Naive thymus-derived CD4-positive, alpha-beta T cell (primary cell): ENCODE measurements at places on chromosomes 13 and 19. TPM values are rescaled to one million over a fixed set of nuclear protein-coding genes. Genes with fewer than 3 reads are reported as not detected.

- no peak overlapping the region for H3K27ac ChIP-seq
- no peaks in the 10 kb centered on the region for H3K27me3 ChIP-seq
- DNase-seq: no peak
- no peak overlapping the region for H3K4me3 ChIP-seq
Measured at GRCh38 chr19:30802424-30803013, 430.3 kb downstream of the ZNF536 start.

GRCh38 chr13:109101550-109102144 is 472.2 kb downstream of the MYO16 start:
- no peaks in the 10 kb centered on the region for H3K27me3 ChIP-seq
- no peaks in the 10 kb centered on the region for H3K36me3 ChIP-seq
- no peaks in the 10 kb centered on the region for H3K4me1 ChIP-seq
- no peak for DNase-seq
- no peak overlapping the region for H3K27ac ChIP-seq
- no peak overlapping the region for H3K4me3 ChIP-seq

- no peaks in the 10 kb centered on the region for H3K36me3 ChIP-seq
- H3K4me1 ChIP-seq: no peaks in the 10 kb centered on the region
- H3K27me3 ChIP-seq: no peaks in the 10 kb centered on the region
- no peak for DNase-seq
- no peak overlapping the region for H3K4me3 ChIP-seq
Measured at GRCh38 chr19:20315543-20315942, 148.5 kb downstream of the ZNF486 start.

GRCh38 chr13:26946684-26947343 is 186.2 kb upstream of the GPR12 start:
- no peaks in the 10 kb centered on the region for H3K36me3 ChIP-seq
- H3K27me3 ChIP-seq: no peaks in the 10 kb centered on the region
- no peak for DNase-seq
- no peaks in the 10 kb centered on the region for H3K4me1 ChIP-seq
- no peak overlapping the region for H3K27ac ChIP-seq

GRCh38 chr19:16293118-16294091 is 31.2 kb upstream of the KLF2 start:
- H3K4me1 ChIP-seq: no peaks in the 10 kb centered on the region
- no peaks in the 10 kb centered on the region for H3K27me3 ChIP-seq
- no peak for DNase-seq
- H3K36me3 ChIP-seq: no peaks in the 10 kb centered on the region

GRCh38 chr13:94234738-94235137 is 244.7 kb downstream of the DCT start:
- H3K27ac ChIP-seq: no peak overlapping the region
- no peaks in the 10 kb centered on the region for H3K36me3 ChIP-seq
- no peaks in the 10 kb centered on the region for H3K27me3 ChIP-seq
- H3K4me3 ChIP-seq: no peak overlapping the region

GRCh38 chr19:10639836-10640235 is 14.3 kb upstream of the ILF3 start:
- no peak for DNase-seq
- no peak overlapping the region for H3K4me3 ChIP-seq
- H3K27me3 ChIP-seq: no peaks in the 10 kb centered on the region

- H3K4me1 ChIP-seq: peaks cover 35% of the 10 kb centered on the region
- H3K27me3 ChIP-seq: no peaks in the 10 kb centered on the region
- H3K4me3 ChIP-seq: peak overlapping the region; percentile 90
- DNase-seq: no peak
- no peaks in the 10 kb centered on the region for H3K36me3 ChIP-seq
- H3K27ac ChIP-seq: peak overlapping the region; percentile 95
Measured at GRCh38 chr19:2783781-2784145, 690 bp upstream of the SGTA start.

GRCh38 chr19:40584007-40584406 is 7.3 kb downstream of the SHKBP1 start:
- H3K27ac ChIP-seq: no peak overlapping the region
- H3K27me3 ChIP-seq: no peaks in the 10 kb centered on the region
- no peaks in the 10 kb centered on the region for H3K4me1 ChIP-seq
- peaks cover 96% of the 10 kb centered on the region for H3K36me3 ChIP-seq

Gene KLK12
- total RNA-seq: not detected

Gene CEACAM4
- total RNA-seq: not detected

GRCh38 chr13:98675837-98676236 is 76.6 kb downstream of the SLC15A1 start:
- H3K27ac ChIP-seq: no peak overlapping the region
- no peaks in the 10 kb centered on the region for H3K27me3 ChIP-seq
- no peaks in the 10 kb centered on the region for H3K36me3 ChIP-seq
- H3K4me1 ChIP-seq: no peaks in the 10 kb centered on the region
- DNase-seq: no peak

- H3K36me3 ChIP-seq: no peaks in the 10 kb centered on the region
- H3K27me3 ChIP-seq: peaks cover 28% of the 10 kb centered on the region
- H3K27ac ChIP-seq: no peak overlapping the region
- H3K4me1 ChIP-seq: peaks cover 8% of the 10 kb centered on the region
Measured at GRCh38 chr13:99978799-99979452, 2.7 kb upstream of the ZIC2 start.

DNA sequence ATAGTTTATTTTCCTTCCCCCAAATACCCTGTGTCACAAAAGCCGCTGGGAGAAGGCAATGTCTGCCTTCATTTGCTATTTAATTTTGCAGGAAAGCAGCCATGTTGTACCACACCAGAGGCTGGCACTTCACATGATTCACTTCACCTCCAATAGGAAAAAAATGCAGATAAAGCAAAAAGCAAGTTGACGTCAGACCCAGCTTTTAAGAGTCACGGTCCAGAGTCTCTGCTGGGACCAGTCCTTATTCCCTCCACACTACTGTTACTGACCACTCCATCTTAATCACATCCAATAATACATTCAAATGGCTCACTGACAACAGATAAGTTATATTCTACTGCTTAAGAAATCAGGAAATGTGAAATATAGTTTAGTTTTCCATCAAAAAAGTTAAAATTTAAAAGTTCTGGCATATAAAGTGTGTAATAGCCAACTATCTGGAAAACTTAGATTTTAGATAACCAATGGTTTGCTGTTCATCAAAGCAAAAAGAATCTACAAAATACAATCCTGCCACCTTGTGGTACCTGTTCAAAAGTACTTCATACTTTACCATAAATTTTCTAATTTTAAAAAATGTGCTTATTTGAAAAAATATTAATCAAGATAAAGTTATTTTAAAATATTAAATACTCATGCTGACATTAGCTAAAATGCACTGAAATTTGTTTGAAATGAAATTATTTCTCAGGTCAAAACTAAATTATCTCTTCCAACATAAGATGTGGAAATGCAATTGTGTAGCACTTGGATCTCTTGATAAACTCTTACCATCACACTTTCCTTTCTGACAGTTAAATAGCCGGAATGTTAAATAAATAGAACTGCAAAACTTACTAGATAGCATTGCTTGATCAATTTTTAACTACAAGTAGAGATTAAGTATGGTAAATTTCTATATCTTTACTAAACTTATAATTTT is 97.3 kb downstream of the SERP2 start:
- no peaks in the 10 kb centered on the region for H3K27me3 ChIP-seq
- H3K27ac ChIP-seq: no peak overlapping the region
- no peaks in the 10 kb centered on the region for H3K4me1 ChIP-seq
- H3K4me3 ChIP-seq: no peak overlapping the region
- peak; percentile 18 for DNase-seq

DNA sequence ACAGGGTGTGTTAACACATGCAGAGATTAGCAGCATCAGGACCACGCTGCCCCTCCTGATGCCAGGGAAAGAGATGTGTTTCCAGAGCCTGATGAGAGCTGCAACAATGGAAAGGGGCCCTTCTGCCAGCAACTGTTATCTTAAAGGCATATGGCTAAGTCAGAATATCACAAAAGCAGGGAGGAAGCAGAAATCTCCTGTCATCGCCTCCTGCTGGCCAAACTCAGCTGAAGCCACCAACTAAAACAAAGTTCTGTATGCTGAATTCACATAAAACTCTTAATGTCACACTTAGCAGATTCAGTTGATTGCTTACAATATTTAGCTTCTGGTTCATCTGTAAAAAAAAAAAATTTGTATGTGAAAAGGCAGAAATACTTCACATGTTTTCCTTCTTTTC is 178.2 kb downstream of the GPC5 start:
- H3K36me3 ChIP-seq: no peaks in the 10 kb centered on the region
- H3K27ac ChIP-seq: no peak overlapping the region
- no peak overlapping the region for H3K4me3 ChIP-seq
- H3K4me1 ChIP-seq: no peaks in the 10 kb centered on the region
- no peak for DNase-seq

Gene INSR
- total RNA-seq: 3.9 TPM

Gene CHST8
- not detected in 2 replicates for total RNA-seq

DNA sequence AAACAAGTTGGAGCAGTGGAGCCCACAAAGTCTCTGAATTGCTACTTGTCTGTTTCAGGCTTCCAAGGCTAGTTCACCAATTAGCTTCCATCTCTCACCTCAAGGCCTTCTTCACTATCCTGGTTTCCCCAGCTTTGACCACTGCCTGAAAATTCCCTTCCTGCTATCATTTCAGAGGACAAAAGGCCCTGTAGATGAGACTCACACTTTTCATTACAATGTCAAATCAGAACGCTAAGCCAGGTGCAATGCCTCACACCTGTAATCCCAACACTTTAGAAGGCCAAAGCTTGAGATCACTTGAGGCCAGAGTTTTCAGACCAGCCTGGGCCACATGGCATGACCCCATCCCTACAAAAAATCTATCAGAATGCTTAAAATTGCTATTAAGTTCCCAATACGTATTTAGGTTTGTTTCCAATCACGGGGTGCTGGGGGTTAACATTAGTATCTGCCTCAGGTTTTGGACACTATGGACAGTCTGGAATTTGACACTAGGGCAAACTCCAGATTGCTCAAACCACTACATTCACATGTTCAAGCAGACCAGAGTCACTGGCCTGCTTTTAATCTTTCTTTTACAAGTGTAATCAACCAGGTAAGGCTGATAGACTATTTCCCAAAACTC is 5.5 kb downstream of the TPT1 start:
- H3K27me3 ChIP-seq: no peaks in the 10 kb centered on the region
- H3K36me3 ChIP-seq: peaks cover 39% of the 10 kb centered on the region
- H3K4me3 ChIP-seq: no peak overlapping the region

GRCh38 chr13:46761866-46762265 is 35.1 kb downstream of the ESD start:
- H3K36me3 ChIP-seq: no peaks in the 10 kb centered on the region
- DNase-seq: no peak
- no peak overlapping the region for H3K27ac ChIP-seq
- H3K4me3 ChIP-seq: no peak overlapping the region

- H3K36me3 ChIP-seq: no peaks in the 10 kb centered on the region
- H3K27ac ChIP-seq: no peak overlapping the region
- no peak overlapping the region for H3K4me3 ChIP-seq
- no peaks in the 10 kb centered on the region for H3K27me3 ChIP-seq
- H3K4me1 ChIP-seq: no peaks in the 10 kb centered on the region
Measured at GRCh38 chr19:6070207-6070681, 40.1 kb downstream of the RFX2 start.

DNA sequence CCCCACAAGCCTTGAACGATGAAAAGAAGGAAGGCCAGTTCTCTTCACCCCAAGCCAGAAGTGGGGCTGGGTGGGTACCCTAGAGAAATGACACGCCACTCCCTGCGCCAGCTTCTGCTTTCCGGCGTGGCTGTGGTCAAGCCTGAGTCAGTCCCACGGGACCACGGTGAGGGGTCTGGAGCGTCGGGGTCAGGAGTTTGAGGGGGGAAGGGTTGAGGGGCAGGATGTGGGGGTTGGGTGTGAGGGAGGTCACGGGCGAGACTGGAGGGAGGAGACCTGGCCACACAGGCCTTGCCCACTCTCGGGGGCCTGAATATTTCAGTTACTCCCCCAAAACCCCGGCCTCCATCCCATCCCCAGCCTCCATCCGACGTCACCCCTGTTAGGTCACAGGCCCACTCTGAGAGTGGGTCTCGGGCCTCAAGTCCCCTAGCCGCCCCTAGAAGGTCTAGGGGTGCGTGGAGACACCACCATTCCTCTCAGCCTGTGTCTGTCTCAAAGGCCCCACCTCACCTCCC is 500 bp upstream of the IFI30 start:
- H3K4me1 ChIP-seq: peaks cover 5% of the 10 kb centered on the region
- H3K27ac ChIP-seq: peak overlapping the region; percentile 67
- peaks cover 14% of the 10 kb centered on the region for H3K36me3 ChIP-seq
- no peak for DNase-seq

- no peak overlapping the region for H3K27ac ChIP-seq
- H3K4me3 ChIP-seq: no peak overlapping the region
- no peaks in the 10 kb centered on the region for H3K36me3 ChIP-seq
- no peaks in the 10 kb centered on the region for H3K4me1 ChIP-seq
- DNase-seq: no peak
- H3K27me3 ChIP-seq: no peaks in the 10 kb centered on the region
Measured at GRCh38 chr19:47765523-47766358, 12.8 kb upstream of the SELENOW start.

Gene TEX29
- 0.64 TPM for total RNA-seq

DNA sequence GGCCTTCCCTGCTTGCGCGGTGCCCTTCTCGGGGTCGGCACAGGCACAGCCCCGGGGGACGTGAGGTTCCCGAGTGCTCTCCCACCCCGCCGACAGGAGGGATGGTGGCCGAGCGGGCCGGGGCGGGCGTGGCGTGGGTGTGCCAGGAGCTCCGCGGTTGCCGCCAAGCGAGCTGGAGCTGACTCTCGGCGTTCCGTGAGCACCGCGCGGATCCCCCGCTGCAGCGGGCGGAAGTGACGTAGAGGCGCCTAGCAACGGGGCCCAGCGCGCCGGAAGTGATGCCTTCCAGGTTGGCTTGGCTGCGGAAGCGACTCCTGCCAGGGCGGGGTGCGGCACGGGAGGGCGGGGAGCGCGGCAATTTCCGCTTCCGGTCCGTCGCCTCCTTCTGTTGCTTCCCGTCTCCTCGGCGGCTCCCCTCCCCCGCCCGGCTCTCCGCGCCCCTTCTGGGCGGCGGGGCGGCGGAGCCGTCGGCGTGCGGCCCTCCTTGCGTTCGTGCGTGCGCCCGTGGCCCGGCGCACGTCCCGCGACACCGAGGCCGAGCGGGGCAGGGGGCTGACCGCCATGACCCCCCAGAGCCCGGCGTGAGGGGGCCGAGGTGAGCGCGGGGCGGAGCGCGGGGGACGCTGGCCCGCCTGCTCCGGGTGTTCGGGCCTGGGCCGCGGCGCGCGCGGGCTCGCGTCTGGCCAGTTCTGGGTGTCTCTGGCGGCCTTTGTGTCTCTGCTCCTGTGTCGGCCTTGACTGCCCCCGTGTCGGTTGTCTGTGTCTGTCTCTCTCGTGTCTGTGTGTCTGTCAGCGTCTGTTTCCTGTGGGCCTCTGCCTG is at the start of gene EPN1:
Gene EPN1, plus strand, starts transcription at position 386 of the 820 bp plus-strand sequence. CDS start 3,402 bp downstream, outside the sequence.
- H3K4me3 ChIP-seq: peak within 1 kb of the TSS; percentile 72
- no peaks in the 10 kb centered on the region for H3K27me3 ChIP-seq
- peak within 1 kb of the TSS; percentile 84 for H3K27ac ChIP-seq
- peaks cover 28% of the 10 kb centered on the region for H3K4me1 ChIP-seq

DNA sequence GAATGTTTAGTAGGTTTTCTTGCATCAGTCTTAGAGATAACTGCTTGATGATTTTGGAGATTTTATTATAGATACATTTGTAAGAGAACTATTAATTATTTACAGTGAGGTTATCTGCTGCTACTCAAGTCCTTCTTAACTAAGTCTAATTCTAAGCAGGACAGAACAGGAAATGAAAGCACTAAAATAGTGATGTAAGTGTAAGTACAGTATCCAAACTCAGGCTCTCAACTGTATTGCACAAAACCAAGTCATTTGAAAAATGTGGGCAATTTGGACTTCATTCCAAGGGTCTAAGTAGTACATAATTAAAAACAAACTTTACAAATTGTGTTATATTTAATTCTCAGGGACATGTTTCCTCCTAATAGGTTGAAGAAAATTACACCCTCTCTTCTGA is 417.1 kb downstream of the ITGBL1 start:
- H3K36me3 ChIP-seq: no peaks in the 10 kb centered on the region
- H3K4me1 ChIP-seq: no peaks in the 10 kb centered on the region
- no peaks in the 10 kb centered on the region for H3K27me3 ChIP-seq

Gene SOHLH2
- not detected for total RNA-seq

Gene TMPRSS9
- total RNA-seq: not detected
